OCI-LY7 (cell line): ENCODE measurements at places on chromosomes 1 and 21.
A peak's percentile ranks its signal among the peaks of the same experiment; 100 is the strongest.

- DNase-seq, result no peak
These were observed 12.3 kb upstream of the SDC3 start for GRCh38 chr1:30920827-30921226.

- DNase-seq, result no peak
These were observed 59.5 kb downstream of the POFUT2 start for GRCh38 chr21:45228171-45228641.

- peak; percentile 17 for DNase-seq
These were observed 454.4 kb upstream of the ADGRL4 start for GRCh38 chr1:79460773-79461436.

DNA sequence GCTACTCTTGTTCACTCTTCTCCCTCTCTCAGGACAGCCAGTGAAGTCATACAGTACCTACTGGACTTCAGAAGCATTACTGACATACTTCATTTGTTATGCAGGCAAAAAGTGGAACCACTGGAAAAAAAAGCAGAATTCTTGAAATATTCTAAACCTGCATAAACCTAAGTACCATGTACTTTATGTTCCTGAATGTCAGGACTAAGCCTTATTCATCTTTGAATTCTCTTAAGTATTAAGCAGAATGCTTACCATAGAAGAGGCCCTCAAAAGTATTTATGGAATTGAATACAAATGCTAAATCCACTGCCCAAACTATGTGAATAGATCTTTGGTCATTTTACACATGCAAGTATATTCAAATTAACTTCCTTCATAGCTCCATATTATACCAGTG is 7.8 kb downstream of the PSMB2 start:
- no peak for DNase-seq

DNA sequence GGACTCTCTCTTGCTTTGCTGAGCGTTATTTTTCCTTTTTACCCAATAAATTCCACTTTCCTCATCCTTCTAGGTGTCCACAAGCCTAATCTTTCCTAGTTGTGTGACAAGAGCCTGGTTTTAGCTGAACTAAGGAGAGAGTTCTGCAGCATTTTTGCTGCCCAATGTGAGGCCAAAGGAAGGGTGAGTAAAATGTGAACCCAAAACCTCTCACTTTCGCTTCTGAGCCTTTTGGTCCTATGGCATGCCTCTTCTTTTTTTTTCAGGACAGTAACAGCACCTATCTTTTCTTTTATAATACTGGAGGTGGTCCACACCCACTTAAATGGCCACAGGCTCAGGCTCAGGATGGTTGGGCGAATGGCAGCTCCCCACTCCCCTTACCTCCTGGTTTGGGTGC is 111.1 kb downstream of the COP1 start:
- DNase-seq, result no peak

DNA sequence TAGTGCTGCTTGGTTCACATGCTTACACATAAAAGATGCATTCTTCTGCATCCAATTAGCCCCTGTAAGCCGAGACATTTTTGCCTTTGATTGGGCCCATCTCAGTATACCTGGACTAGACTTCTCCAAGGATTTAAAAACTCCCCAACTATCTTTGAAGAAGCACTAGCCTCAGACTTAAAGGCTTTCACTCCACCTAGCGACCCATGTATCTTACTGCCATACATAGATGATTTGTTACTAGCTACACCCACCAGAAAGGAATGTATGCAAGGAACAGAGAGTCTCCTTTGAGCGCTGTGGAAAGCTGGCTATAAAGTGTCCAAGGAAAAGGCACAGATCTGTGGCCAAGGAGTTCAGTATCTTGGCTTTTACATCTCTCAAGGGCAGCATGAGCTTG is 91.7 kb downstream of the LIPI start:
- DNase-seq, result no peak

DNA sequence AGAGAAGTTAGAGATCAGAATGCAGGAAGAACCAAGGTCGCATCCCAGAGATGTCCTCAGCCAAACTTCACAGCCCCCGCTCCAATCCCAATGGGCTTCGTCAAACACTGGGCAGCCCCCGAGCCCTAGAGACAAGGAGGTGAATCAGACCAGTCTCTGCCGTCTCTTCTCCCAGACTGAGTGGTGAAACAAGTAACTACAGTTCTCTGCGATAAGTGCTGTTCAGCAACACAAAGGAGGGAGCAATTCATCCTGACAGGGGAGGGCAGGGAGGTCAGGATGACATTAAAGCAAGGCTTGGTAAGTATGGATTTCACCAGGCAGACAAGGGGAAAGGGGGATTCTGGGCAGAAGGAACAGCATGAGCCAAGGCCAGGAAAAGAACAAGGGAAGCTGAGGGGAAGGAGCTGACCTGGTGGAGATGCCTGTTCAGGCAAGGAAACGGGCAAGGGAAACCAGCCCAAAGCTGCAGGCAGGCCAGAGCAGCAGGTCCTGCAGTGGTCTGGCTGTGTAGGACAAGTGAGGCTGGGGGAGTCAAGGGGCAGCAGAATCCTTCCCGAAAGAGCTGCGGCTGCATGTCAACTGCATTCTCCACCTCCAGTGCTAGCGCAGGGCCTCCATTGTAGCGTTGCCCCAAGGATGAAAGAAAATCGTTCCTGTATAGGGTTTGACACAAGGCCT is 13.6 kb upstream of the ERI3 start:
- DNase-seq, result no peak

- no peak for DNase-seq
These were observed 2.2 kb upstream of the TOR1AIP2 start for GRCh38 chr1:179879797-179880196.

DNA sequence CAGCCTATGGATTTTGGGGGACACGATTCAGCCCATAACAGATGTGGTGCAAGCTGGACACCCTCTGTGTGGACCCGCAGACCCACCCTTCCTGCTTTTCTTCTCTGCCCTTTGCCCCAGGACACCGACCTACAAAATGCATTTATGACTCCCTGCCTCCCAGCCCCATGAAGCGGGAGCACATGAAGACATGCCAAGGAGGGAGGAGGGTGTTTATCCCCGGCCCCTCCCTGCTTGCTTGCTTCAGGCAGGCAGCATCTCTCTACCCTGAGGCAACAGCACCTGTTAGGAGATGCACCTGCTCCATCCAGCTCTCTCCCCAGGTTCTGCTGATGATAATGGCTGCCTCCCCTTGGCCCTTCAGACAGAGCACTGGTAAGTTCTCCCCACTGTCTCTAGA is 187.5 kb downstream of the PSMG1 start:
- no peak for DNase-seq

GRCh38 chr1:34113362-34113761 is 51.7 kb downstream of the CSMD2 start:
- DNase-seq, result peak; percentile 51

DNA sequence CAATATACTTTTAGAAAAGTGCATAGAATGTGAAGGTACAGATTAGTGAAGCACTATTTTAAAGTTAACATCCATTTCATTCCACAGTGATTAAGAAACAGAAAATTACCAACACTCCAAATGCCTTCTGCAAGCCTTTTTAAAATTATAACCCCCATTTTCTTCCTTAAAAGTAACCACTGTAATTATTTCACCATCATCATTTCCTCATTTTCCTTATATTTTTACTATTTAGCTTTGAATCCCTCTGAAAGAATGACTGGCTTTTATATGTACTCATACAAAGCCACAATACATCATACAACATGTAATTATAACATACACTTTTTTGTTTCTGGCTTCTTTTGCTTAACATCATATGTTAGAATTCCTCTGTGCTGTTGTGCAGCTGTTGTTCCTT is 6.5 kb upstream of the NEGR1 start:
- DNase-seq, result no peak
